ENCODE measurements at places on chromosomes 1 and 21.
A peak's percentile ranks its signal among the peaks of the same experiment; 100 is the strongest.

- peak; percentile 13 for DNase-seq
Measured at GRCh38 chr21:26169061-26169610, 1.4 kb downstream of the APP start.

- DNase-seq = no peak
Measured at GRCh38 chr1:57272150-57272549, 151.7 kb downstream of the DAB1 start.

DNA sequence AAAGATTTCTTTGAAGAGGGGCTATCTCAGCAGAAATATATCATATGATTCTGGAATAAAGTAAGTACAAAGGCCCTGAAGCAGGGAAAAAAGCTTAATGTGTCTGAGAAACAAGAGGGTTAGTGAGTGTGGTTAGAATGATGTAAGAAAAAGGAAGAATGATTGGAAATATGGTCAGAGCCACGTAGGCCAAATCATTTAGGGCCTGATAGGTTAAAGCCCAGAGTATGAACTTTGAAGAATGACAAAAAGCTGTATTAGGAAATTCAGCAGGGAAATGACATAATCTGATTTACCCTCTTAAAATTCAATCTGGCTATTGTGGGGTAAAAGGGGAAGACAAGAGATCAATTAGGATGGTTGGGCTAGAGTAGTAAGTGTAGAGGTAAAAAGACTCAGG is 69.0 kb upstream of the MUTYH start:
- DNase-seq = no peak

- DNase-seq = no peak
Measured at GRCh38 chr1:230090194-230090711, 23.2 kb downstream of the GALNT2 start.

- DNase-seq = no peak
Measured at GRCh38 chr1:196115646-196116045, 492.6 kb downstream of the KCNT2 start.

GRCh38 chr21:27674041-27674615 is 707.2 kb upstream of the ADAMTS5 start:
- no peak for DNase-seq

- no peak for DNase-seq
Measured at GRCh38 chr1:113479713-113480676, 89.7 kb downstream of the MAGI3 start.
